ENCODE measurements at places on chromosomes 3 and 15. TPM values are rescaled to one million over a fixed set of nuclear protein-coding genes. Genes with fewer than 3 reads are reported as not detected.

The RLBP1 gene
- total RNA-seq, result not detected

DNA sequence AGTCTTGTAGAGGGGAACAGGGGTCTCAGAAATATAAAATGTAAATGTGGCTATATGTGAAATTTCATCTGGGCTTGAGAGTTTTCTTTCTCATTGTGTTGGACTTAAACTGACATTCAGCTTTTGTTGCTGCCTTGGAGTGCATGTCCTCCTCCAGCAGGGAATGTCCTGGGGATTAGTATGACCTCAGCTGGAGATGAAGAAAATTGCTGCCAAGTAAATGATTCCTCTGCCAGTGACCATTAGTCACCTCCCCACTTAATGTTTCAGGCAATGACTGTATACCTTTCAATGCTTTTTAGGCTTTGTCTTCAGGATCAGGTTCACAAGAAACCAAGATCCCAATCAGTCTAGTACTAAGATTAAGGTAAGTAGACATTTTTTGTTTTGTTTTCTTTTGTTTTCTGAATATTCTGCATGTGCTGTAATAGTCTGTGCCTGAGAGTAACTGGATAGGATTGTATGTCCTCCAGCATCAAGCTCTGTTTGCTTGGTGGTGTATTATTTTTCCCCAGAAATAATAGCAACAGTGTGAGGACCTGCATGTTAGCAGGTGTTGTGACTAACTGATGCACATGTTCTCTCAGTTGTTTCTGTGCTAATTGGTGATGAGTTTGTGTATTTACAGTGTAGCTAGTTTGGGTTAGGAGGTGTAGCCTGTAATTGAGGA lies 18.1 kb upstream of the SLC22A13 start:
- no peaks in the 10 kb centered on the region for H3K27me3 ChIP-seq
- no peak overlapping the region for H3K4me3 ChIP-seq
- DNase-seq, result no peak
- H3K36me3 ChIP-seq, result peaks cover 65% of the 10 kb centered on the region
- H3K4me1 ChIP-seq, result peaks cover 3% of the 10 kb centered on the region
- no peak overlapping the region for H3K27ac ChIP-seq

GRCh38 chr15:38996111-38996631 lies 431.6 kb upstream of the RASGRP1 start:
- no peak overlapping the region for H3K4me3 ChIP-seq
- no peaks in the 10 kb centered on the region for H3K4me1 ChIP-seq
- no peak overlapping the region for H3K27ac ChIP-seq
- H3K36me3 ChIP-seq, result peaks cover 2% of the 10 kb centered on the region
- no peaks in the 10 kb centered on the region for H3K27me3 ChIP-seq

GRCh38 chr3:29291982-29292363 lies 11.1 kb downstream of the RBMS3 start:
- no peaks in the 10 kb centered on the region for H3K4me1 ChIP-seq
- no peak for DNase-seq
- H3K36me3 ChIP-seq, result no peaks in the 10 kb centered on the region
- H3K27me3 ChIP-seq, result no peaks in the 10 kb centered on the region
- no peak overlapping the region for H3K4me3 ChIP-seq
- H3K27ac ChIP-seq, result no peak overlapping the region

DNA sequence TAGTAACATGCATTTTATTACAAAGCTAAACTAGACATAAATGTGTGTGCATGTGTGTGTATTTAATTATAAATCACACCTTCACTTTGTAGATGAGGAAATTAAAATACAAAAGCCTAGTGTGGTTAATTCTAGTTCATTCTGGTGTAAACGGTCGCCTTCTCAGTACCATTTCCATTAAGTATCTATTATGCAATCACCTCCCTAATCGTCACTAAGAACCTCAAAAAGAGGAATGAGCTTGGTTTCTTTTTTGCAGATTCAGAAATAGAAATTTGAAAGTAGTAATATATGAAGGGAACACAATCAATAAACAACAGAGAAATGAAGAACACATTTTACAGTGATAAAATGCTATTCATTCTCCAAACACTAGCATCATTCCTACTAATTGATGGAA lies 233.2 kb downstream of the ZBBX start:
- no peak for DNase-seq
- no peaks in the 10 kb centered on the region for H3K27me3 ChIP-seq
- no peak overlapping the region for H3K4me3 ChIP-seq

GRCh38 chr15:57419335-57419734 lies 43.0 kb downstream of the CGNL1 start:
- DNase-seq, result no peak
- no peaks in the 10 kb centered on the region for H3K36me3 ChIP-seq
- H3K4me1 ChIP-seq, result no peaks in the 10 kb centered on the region

Measured in CD4-positive, CD25-positive, alpha-beta regulatory T cell (primary cell).